ENCODE measurements at places on chromosomes 1 and 21.

DNA sequence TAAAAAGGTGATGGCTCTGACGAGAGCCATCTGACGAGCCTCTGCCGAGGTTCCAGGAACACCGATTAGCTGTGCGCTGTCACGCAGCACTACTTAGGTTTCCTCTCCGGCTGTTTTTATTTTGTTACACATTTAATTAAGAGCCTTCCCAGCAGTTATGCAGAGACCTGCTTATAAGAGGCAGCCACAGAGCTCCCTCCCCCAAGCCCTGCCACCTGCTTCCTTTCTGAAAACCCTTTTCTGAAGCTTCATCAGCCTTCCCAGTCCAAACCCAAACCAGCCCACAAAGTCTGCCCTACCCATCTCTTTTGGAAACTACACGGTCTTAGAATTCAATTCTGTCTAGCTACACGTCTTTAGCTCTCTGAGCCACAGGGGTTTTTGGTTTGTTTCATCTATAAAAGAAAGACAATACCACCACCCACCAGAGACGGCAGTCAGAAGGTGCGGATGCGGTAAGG, 49.1 kb downstream of the ERI3 start:
- DNase-seq = no peak

GRCh38 chr1:56265216-56265615, 314.1 kb downstream of the PLPP3 start:
- DNase-seq = no peak

DNA sequence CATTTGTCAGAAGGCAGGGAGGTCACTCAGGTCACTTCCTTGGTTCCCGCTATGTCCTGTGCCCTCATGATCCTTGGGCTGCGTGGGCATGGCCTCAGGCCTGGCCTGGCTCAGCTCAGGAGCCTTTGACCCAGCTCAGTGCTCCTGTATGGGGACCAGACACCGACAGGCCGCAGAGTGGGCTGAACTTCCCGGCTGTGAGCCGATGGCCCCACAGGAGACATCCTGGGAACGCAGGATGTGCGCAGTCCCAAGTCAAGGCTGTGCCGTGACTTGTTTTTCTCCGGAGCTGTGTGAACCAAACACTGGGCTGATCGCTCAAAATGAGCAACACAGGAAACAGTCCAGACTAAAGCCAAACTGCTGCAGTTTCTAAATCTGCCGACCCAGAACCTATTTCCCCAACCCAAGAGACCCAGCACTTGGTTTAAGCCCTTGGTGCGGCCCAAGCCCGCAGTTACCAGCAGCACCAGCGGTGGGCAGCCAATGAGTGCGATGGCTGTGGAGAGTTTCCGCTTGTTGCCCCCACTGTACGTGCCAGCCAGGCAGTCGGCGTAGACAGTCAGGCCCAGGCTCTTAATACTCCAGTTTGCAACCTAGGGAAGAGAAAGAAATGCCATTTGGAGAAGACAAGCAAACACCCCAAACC, 92.3 kb upstream of the GCLM start:
- DNase-seq = no peak

- DNase-seq = no peak
These were observed 7.2 kb upstream of the SLX9 start for GRCh38 chr21:44932408-44933181.

DNA sequence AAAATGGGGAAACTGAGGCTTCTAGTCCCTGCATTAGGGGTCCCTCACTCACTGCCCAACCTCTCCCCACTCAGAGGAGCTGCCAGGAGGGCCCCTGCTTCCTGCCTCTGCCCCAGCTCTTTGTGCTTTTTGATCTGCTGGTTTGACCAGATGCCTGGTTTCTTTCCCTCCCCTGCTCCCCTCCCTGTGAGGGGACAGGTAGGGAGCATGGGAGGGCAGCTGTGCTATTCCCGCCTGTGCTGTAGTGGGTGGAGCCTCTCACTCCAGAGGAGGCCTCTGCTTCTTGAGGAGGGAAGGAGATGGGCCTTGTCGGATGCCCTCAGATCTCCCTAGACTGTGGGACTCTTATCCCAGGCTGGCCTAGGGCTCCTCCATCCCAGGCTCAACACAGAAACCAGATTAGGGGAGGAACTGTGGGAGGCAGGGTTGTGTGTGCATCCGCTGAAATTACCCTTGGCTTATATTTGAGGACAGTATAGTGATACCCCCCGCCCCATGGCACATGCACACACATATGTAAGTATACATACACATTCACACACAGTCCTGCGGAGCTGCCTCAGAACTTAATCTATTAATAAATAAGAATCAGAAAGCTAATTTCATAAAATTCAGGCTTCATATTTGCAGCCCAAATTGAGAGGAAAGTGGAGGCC, 4.6 kb downstream of the BOLA1 start:
- no peak for DNase-seq

GRCh38 chr1:151837884-151838221, 1.8 kb downstream of the C2CD4D start:
- DNase-seq = no peak

GRCh38 chr1:94100129-94100784, 20.7 kb downstream of the ABCA4 start:
- DNase-seq = no peak

GRCh38 chr1:113760102-113761080, 1.1 kb upstream of the PHTF1 start:
- DNase-seq = no peak

DNA sequence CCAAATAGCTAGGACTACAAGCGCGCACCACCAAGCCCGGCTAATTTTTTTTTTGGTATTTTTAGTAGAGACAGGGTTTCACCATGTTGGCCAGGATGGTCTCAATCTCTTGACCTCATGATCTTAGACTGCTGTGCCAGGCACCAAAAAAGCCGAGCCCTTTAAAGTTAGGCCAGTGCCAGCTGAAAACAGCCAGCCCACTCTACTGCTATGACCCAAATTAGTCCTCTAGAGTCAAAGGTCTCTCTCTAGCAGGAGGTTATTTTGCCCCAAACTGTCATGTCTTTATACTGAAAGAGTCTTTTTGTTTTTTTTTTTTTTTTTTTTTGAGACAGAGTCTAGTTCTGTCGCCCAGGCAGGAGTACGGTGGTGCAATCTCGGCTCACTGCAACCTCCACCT, 9.7 kb upstream of the HHIPL2 start:
- DNase-seq = no peak

GRCh38 chr1:197207081-197207480, 60.6 kb upstream of the ASPM start:
- DNase-seq = no peak
